Activated CD8-positive, alpha-beta memory T cell treated with anti-CD3 and anti-CD28 coated beads for 48 hours (primary cell): ENCODE measurements at places on chromosomes 2 and 18.

DNA sequence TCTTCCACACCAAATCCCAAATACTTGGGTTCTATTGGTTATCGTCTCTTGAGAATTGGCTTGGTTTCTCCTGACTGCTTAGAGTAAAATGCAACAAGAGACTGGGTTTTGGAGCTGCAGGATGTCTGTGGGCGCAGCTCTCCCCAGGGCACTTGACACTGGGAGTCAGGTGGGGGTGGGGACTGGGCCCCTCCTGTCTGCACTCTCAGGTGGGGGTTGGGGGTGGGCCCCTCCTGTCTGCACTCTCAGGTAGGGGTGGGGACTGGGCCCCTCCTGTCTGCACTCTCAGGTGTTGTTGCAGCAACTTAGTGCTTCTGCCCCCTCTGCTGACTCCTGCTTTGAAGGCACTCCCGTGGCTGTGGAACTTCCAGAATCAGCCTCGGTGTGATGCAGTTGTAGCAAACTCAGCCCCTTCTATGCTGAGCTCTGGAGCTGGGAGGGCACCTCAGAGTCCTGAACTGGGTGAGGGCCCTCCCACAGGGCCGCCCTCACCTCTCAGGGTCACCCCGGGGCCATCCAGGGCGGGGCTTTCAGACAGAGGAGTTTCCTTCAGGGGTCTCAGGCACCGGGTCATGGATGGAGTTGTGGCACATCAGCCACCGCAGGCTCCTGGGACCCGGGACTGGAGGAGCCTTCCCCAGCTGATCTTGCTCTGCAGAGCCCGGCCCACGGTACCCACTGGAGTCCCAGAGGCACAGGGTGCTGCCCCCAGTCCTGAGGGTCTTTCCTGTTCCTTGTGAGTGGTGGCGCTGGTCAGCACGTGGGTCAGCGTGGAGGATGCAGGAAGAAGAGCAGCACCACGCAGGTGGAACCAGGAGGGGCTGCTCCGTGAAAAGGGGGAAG is 22.9 kb upstream of the CIDEA start:
- no peak for DNase-seq

DNA sequence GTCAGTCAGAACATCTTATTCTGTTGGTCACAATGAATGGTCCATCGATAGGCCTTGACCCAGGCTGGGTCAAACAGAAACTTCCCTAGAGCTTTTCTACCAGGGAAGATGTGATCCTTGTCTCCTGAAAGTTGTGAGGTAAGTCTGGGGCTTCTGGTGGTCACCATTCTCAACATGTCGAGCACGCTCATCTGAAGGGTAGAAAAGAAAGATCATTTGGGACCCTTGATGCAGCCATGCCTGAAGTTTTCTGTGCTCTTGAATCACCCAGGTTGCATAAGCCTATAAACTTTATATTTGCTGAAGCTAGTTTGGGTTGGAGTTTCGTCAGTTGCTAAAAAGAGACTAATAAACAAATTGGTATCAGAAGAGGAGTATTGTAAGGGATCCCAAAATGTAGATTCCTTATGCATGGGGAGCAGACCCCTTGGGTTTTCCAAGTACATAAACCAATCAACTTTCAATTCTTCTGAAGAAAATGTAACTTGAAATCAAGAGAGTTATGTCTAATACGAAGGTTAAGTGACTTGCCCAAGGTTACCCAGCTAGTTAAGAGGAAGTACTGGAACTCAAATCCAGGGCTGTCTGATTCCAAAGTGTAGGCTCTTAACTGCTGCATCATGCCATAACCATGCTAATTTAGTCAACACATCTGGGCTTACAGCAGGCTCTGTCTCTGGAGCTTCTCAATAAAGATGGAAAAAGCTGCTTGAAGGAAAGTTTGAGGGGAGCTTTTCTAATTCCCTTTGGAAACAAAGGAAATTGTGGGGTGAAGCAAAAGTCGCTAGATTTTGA is 23.2 kb downstream of the TMEM17 start:
- no peak for DNase-seq

DNA sequence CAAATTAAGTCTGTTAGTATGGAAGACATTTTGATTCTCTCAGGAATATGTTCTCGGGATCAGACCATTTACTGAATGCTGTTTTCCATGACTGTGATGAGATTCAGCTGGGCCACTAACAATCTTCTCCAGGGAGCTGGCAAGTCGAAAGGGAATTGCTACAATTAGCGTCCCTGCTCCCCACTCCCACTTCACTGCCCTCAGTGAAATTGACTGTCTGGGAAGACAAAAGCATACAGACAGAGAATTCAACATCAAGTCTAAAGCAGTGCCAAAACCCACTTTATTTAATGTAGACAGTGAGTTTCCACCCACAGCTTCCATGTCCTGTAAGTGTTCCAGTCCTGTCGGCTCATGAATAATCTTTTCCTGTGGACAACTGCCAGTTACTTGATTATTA is 34.0 kb upstream of the COL3A1 start:
- no peak for DNase-seq

GRCh38 chr2:178159966-178160365 is 34.3 kb upstream of the OSBPL6 start:
- DNase-seq, result no peak

- DNase-seq, result no peak
These were observed 44.1 kb downstream of the RALBP1 start for GRCh38 chr18:9519399-9519798.

- DNase-seq, result no peak
These were observed 104.2 kb upstream of the PID1 start for GRCh38 chr2:229375251-229375650.

GRCh38 chr18:28095041-28095440 is 81.9 kb downstream of the CDH2 start:
- DNase-seq, result no peak

GRCh38 chr2:102796337-102796736 is 34.5 kb downstream of the TMEM182 start:
- DNase-seq, result no peak

DNA sequence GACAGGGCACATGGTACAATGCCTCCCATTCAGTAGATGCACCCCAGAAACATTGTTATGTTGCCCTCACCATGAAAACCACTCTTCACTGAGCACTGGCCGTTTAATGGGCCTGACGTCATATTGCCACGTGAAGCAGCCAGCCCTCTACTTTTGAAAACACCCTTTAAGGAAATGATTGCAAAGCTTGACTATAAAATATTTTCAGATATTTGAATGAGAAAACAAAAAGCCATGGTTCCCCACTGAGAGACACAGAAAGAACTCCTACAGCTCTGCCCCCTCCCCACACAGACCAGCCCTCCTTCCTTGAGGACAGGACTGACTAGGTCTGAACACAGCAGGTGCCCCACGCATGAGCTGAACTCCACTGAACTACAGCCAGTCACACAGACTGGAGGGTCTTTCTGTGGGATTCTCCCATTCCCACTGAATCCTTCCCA is 349.1 kb downstream of the ANAPC1 start:
- no peak for DNase-seq
